CD4-positive, alpha-beta T cell treated with Interleukin-10 for 1 hour (primary cell): ENCODE measurements at places on chromosomes 12 and 14.

DNA sequence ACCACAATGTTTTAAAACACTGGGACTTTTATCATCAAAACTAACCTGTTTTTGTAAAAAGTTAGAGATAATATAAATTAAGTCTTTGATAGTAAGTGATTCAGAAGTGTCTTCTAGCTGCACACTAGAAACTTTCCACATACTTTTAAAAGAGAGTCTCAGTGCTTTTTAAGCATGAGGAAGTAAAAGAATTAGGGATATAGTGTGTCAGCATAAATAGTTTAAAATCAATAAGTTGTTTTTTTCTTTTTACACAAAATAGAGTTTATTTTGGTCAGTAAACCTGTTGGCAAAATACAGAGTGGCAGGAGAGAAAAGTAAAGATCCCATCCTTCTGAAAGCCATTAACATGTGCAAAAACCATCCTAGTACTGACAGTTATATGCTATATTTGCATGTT, 1.7 kb downstream of the DNM1L start:
- no peak for DNase-seq

- no peak for DNase-seq
These were observed 1.9 kb downstream of the TMTC2 start for GRCh38 chr12:82688596-82688995.

DNA sequence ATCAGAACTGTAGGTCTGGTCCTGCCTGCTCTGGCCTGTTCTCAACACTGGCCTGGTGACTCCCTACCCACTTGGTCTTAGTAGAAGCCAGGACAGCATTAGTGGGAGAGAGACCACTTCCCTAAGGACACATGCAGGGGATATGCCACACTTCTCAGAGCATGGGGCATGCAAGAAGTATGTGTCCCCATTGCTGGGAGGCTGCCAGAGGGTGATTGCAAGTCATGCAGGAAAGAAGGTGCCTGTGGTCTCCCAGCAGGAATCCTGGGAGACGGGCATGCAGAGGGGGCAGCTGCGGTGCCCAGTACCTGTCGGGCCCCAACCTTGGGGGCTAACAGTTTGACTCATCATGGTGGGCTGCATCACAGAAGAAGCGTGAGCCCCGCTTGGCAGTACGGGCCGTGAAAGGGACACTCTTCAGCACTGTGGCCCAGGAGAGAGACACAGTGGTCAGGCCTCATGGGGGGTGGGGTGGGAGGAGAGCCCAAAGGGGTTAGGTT, 23.0 kb downstream of the PRPF40B start:
- no peak for DNase-seq

GRCh38 chr14:56585461-56586084, 6.0 kb downstream of the TMEM260 start:
- no peak for DNase-seq

DNA sequence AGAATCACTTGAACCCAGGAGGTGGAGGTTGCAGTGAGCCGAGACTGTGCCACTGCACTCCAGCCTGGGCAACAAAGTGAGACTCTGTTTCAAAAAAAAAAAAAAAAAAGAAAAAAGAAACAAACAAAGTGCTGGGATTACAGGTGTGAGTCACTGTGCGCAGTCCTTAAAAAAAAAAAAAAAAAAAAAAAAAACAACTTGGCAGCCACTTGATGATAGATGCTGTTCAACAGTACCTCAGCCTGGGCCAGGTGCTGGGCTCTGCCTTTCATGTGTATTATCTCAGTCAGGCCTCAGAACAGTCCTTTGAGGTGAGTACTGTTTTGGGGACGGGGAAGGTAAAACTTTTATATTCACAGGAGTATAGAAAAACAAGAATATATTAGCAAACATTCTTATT, 9.6 kb downstream of the ACADS start:
- DNase-seq: no peak
